NCI-H2107 (cell line): ENCODE measurements at places on chromosomes 12 and 14.

DNA sequence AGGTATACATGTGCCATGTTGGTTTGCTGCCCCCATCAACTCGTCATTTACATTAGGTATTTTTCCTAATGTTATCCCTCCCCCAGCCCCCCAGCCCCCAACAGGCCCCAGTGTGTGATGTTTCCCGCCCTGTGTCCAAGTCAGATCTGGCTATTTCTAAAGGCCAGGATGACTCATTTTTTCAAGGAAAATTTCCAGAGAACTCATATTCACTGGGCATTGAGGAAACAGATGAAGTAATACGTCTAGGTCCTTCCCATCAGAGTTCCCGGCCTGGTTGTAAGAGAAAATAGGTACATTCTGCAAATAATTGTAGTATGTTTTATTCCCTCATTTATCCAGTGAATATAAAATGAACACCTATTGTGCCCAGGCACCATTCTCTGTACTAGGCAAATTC, 345.2 kb downstream of the BCL11B start:
- DNase-seq, result no peak

- DNase-seq, result no peak
These were observed 52.0 kb downstream of the PEX5 start for GRCh38 chr12:7241404-7242005.

GRCh38 chr12:52395761-52396434, 10.2 kb downstream of the KRT82 start:
- DNase-seq, result no peak

DNA sequence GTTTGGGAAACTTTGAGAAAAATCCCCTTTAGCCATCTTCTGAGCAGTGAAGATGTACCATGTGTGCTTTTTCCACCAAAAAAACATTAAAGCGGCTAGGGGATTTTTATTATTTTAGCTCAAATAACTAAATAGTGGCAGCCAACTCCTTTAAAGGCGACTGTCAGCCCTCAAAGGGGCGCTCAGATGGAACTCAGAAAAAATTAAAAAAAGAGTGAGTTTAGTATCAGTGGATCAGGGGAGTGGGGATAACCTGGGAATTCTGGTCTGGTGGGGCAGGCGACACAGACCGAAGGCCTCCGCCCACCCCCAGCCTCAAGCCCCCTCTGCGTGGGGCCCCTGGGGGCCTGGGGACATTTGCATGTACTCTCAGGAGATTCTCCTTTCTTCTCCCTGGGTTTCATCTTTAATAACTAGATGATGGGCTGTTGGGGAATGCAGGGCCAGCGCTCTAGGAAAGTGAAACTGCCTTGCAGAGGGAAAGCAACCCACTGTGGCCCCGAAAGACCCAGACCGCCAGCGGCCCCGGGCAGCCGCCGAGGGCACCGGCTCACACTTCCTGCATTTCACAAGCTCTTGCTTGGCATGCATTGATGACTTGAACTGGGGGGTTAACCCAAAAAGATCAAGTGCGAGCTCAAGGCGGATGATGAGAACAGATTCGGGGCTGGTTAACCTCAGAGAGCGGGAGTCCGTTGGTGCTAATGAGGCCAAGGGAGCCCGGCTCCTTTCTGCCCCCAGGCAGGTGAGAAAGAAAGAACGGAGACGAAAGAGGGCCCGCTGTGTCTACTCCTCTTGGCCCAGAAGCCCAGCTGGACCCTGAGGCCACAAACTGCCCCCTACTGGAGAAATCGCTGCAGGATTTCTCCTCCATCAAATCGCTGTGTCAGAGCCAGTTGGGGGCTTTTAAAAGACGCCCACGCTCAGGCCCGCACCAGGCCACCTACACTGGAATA, 7.3 kb upstream of the BATF start:
- DNase-seq, result no peak

- DNase-seq, result no peak
These were observed 892.4 kb downstream of the RPS29 start for GRCh38 chr14:48693793-48694192.

- DNase-seq, result no peak
These were observed 93.9 kb downstream of the GLT1D1 start for GRCh38 chr12:128947209-128947608.

GRCh38 chr14:78181270-78181669, 11.1 kb downstream of the NRXN3 start:
- DNase-seq, result no peak
